ENCODE measurements at places on chromosomes 16 and 17.

DNA sequence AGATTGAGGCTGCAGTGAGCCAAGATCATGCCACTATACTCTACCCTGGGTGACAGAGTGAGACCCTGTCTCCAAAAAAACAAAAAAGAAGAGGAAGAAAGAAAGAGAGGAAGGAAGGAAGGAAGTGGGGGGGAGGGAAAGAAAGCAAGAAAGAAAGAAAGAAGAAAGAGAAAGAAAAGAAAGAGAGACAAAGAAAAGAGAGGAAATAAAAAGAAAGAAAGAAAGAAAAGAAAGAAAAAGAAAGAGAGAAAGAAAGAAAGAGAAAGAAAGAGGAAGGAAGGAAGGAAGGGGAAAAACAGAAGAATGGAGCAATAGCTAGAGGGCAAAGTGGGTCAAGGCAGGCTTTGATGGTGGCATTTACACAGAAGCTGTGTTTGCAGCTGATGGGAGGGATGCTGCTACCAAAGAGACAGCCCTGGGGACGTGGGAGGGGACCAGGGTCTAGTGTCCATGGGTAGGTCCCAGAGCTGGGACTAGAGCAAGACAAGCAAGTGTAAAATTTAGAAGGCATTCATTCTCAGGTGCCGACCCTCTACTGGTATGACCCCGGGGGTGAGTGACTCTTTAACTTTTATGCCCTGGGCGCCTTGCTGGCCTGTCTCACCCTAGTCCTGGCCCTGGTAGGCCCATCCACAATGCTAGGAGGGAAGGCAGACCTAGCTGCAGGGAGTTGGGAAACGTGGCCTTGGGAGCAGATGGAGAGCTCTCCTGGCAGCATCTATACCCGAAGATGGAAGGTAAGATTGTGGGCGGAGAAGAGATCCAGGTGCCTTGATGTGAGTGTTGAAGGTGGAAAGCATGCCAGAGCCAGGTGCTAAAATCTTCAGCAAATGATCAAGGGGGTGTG is 2.0 kb upstream of the CES3 start:
- no peak for DNase-seq

GRCh38 chr17:14813649-14814370 is 451.3 kb downstream of the PMP22 start:
- DNase-seq, result no peak

DNA sequence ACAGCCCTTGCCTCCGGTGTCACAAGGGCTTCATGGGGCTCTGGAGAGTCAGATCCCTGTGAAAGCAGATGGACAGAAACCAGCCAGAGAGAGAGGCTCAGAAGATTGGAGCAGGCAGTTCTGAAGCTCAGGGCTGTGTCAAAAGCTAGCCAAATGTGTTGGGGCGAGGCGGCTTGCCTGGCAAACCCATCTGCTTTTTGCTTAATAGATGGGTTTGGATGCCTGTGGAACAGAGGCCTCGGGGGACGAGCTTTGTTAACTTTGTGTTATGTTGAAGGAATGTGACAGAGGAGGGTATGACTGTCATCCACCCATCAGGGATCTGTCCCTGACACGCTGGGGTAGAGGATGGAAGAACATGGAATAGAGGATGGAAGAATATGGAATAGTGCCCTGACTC is 21.0 kb upstream of the SLC12A3 start:
- no peak for DNase-seq

DNA sequence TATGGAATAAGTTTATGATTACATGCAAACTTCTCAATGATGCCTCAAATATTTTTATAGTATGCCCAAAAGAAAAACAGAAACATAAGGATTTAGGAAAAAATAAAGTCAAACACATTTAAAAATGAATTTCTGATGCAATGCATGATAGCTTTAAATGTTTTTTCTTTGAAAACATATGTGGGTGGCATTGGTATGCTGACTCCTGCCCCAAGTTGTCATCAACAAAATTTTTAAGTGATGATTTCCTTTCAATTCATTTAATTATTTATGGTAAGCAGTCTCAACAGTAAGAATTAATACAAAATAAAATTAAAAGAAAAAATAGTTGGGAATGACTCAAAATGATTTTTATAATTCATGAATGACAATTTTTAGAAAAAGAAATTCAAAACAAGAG is 104.9 kb downstream of the CEP112 start:
- DNase-seq, result no peak

GRCh38 chr16:54986409-54986808 is 55.7 kb downstream of the IRX5 start:
- no peak for DNase-seq

GRCh38 chr17:50269477-50270434 is 4.5 kb upstream of the TMEM92 start:
- DNase-seq, result peak; percentile 62

GRCh38 chr17:34235389-34236028 is 19.6 kb upstream of the CCL2 start:
- no peak for DNase-seq

DNA sequence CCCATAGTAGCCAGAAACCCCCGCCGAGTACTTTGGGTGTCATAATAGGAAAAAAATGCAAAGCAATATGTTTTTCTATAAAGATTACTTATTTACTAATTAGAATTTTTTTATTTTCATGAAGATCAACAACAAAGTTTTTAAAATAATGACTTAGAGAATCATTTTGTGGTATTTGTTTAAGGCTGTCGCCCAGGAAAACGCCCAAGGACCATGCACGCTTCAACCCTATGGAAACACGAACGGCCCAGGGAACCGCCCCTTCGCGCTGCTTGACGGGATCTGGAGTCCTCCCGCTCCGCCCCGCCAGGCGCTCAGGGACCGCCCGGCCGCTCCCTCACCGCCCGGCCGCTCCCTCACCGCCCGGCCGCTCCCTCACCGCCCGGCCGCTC is 408 bp upstream of the KPNA2 start:
- no peak for DNase-seq

GRCh38 chr17:77354670-77355455 is 214.1 kb downstream of the SEC14L1 start:
- no peak for DNase-seq

DNA sequence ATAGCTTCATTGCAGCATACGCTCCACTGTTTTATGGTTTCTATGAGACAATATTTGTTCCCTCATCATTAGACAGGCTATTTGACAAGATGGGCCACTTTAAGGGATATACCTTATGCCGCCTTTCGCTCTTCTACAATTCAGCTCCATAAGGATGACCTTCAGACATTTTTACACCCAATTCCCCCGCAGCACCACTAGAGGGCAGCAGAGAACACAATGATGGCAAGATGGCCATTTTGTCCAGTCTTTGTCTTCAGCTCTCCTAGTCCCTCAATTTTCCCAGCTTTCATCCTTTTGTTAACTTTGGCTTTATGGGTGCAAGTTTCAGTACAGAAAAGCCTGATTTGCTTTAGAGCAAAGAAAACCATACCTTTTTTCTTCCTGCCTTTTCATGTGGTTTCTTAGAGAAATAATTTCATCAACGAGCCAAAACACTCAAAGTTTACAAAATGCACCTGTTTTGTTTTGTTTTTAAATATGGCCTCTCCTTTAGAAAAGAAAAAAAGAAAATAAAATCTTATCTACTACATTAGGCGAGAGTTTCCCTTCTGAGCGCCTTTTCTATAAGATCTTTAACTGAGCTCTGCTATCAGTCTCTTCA is 355.3 kb downstream of the TOX3 start:
- no peak for DNase-seq

GRCh38 chr16:57281791-57282190 is 2.7 kb downstream of the PLLP start:
- no peak for DNase-seq

Measured in D721Med (cell line).